ENCODE measurements at places on chromosomes 12 and 14.

DNA sequence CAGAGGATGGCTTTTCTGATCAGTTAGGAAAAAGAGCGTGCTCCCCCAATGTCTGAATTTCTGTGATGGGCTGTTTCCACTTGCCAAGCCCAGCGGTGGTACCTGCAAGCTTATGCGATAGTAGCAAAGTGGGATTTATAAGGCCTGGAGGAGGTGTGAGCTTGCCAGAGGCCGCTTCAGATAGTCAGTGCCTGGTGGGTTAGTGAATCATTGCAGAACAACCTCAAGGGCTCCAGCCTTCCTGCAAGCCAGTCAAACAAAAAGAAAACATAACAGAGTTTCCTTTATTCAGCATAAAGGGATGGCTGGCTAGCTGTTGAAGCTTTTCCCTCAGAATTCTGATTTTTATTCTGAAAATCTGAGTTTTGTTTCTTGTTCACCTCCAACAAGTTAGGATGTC is 7.6 kb upstream of the BMP4 start:
- no peak for DNase-seq

DNA sequence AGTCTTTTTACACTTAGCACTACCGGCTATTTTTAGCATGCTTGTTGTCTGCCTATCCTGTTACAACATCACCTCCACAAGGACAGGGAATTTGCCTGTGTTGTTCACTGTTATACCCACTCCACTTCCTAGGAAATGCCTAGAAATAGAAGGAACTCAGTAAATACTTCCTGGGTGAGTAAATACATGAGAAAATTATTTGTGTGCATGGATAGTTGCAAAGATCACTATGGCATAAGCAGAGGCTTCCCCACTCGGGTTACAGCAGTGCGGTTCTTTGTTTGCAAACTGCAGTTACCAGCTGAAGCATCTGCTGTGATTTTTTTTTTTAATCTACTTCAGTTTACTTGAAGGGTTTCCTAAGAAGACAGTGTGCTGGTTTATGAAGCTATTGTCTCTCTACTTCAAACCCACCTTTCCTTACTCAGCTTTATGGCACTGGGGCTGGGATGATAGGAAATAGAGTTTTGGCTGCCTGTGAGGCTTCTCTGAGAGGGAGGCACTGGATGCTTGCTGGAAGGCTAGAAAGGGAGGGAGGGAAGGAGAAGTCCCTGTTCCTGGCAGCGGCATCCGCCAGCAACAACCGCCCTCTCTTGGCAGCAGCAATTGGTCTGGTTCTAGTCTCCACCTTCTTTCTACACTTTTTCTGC is 29.0 kb downstream of the PDE6H start:
- DNase-seq = no peak

GRCh38 chr14:105020815-105021655 is at the start of gene CDCA4:
CDCA4 (minus strand) TSS chr14:105021083; CDS start chr14:105011929, 9,154 bp downstream.
- DNase-seq = no peak

DNA sequence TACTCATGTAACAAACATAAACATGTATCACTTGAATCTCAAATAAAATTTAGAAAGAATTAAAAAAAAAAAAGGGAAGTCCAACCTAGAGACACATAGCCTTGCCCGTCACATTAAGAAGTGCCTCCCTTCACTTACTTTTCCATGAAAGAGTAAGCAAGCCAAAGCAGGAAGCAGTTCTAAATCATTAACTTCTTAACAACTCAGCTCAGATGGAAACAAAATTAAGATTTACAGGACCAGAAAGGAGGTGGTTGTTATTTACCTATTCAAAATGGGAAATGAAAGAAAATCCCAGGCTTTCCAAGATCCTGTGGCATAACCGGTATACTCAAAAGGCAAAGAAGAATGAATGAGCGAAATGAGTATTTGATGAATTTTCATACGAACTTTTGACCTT is 258.6 kb upstream of the DCN start:
- no peak for DNase-seq

GRCh38 chr12:92218394-92219077 is 72.9 kb upstream of the BTG1 start:
- no peak for DNase-seq

DNA sequence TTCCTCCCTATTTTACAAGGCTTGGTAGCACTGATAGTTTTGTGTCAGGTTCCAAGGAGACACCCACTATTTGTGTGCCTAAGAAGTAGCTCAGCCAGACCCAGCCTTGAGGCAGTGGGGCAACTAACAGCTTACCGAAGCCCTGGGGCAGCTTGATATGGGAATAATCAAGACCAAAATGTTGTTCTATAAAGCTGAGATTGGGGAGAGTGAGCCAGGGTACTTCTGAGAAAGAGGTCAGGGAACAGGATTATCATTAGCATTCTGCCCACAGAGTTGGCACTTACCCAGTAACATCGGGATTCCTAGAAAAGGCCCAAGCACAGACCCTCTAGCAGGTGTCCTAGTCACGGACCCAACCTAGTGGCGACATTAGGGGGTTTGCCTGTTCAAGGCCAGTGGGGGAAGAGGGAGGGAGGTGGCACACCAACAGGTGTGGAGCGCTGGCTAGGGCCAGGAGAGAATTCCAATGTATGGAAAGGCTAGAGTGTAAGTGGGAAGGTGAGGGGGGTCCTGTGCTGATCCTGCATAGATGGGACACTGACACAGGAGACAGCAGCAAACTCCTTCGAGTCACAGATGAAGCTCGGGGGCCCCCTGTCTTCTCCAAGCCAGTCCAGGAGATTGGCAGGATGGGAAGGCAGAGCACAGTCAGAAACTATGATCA is 4.9 kb downstream of the PPP1R3E start:
- no peak for DNase-seq

- DNase-seq = no peak
Observed at GRCh38 chr12:94170690-94171594, 22.6 kb downstream of the PLXNC1 start.

DNA sequence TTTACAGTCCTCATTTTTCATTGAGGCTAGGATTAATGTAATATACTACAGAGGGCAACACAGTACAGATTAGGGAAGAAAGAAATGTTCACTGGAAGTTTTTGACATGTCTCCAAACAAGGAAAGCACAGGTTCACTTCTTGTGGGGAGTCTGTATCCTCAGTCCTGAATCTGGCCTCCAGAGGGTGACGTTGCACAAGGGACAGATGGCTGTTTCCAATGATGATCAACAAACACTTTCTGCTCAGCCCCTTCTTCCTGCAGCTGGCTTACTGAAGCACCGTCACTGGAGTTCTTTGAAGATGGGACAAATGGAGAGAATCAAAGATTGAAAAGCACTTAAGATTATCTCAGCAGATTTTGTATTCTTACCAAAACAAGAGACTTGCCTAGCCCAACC is 123.3 kb upstream of the OR4E1 start:
- no peak for DNase-seq

DNA sequence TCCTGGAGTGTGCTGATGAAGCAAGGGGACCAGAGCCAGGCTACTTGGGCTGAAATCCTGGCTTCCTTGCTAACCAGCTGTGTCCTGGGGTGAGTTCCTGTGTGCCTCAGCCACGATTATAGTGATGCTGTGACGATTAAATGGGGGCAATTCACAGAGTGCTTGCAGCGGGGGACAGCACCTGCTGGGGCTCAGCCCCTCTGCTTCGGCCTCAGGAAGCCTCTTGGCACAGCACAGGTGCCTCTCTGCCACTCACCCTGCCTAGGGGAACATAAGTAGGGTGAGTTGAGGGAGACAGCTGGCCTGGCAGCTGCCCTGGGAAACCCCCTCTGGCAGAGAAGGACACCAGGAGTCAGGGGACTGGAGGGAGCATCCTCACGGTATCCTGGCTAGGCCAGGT is 9.4 kb downstream of the KRT80 start:
- no peak for DNase-seq

- peak; percentile 28 for DNase-seq
Observed at GRCh38 chr12:53220694-53221202, 11.3 kb downstream of the RARG start.

GRCh38 chr12:51890133-51890464 is 2.2 kb downstream of the ANKRD33 start:
- DNase-seq = no peak

DNA sequence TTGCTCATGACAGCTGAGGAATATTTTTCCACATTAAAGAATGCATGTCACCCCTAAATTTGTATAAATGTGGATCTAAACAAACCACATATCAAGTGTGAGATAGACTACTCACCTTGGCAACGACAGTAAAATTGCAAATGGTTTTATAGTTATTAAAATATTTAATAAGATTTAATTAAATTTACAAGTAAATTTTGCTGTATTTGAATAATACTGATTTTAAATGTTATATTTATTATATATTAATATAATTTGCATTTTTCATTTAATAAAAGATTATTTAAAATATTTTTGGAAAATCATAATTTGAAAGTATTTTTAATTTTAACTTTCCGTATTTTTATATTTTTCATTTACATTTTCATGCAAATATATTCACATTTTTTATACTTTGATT is 53.4 kb downstream of the SERPINA3 start:
- DNase-seq = no peak

DNA sequence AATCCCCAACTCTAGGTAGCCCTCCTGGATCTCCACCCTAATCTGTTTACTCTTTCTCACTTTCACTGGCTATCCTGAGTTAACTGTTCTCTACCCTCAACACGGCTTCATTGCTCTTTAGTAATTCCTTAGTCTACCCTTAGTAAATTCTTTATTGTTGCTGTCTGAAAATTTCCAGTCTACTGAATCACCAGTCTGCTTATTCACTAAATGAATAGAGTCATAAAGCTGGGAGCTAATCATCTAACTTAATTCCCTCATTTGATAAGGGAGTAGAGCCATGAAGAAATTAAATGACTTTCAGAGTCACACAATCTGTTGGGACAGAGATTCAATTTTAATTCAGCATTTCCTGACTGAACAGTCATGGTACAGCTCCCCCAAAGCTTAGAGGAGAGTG is 36.5 kb downstream of the YEATS4 start:
- no peak for DNase-seq

- DNase-seq = no peak
Observed at GRCh38 chr14:80475074-80475473, 263.8 kb upstream of the DIO2 start.

GRCh38 chr14:31990926-31991572 is 86.1 kb upstream of the ARHGAP5 start:
- no peak for DNase-seq

- DNase-seq = no peak
Observed at GRCh38 chr12:54954228-54954627, 30.3 kb downstream of the TESPA1 start.

DNA sequence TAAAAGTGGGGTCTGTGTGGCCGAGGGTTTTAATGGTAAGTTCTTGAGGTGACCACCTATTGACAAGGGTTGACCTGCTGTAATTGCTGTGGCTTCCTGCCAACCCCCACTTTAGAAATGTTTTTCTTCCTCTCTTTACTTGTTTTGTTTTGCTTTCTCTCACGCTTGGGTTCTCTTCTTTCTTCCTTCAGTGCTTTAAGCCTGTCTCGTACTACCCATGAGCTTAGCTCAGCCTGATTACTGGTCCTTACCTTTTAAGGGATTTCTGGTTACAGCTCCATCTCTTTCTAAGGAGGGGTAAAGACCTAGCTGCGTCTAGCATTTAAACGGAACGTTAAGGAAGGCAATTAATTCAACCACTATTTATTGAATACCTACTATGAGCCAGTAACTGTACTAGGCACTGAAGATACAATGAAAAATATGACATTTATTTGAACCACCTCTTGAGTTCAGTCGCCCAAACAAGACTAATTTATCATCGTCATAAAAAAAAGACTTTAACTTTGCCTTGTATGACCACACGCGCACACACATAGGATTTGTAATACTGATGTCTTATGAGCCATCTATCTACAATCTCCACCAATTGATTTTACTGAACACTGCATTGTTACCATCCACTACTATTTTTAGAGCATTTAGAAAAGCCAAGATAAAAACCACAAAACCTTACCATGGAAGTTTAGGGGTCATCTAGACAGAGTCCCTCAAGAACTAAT is 888 bp upstream of the PPP1R12A start:
- no peak for DNase-seq

DNA sequence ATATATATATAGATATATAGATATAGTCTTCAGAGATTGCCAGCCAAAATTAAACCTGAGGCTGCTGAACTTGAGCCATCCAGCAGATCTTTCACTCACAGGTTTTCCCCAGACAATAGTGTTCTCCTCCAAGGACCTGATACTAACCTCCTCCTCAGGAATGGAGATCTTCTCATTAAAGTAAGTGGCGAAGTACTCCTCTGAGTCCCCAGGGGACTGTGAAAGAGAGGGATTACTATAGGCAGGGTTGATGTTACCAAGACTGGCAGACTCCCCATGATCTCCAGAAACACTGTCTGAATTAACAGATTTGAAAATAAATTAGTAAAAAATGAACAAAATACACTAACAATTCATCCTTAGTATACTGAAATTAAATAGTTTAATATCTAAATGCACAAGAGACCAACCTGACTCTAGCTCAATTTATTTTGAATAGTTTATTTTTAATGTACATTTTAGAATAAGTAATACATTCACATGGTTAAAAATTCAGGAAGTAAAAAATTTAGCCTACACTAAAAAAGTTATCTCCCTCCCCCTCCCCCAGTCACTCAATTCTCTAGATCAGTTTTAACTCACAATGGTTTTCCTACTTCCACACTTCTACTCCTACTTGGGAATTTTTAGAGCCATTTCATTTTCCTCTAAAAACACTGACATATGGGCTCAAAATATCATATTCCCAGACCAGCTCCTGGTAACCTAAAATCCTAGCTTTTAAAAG is 17.7 kb downstream of the SLC11A2 start:
- DNase-seq = no peak

- DNase-seq = no peak
Observed at GRCh38 chr12:59370933-59371332, 224.9 kb upstream of the SLC16A7 start.

GRCh38 chr12:75481013-75481705 is 604 bp downstream of the GLIPR1 start:
- DNase-seq = no peak

DNA sequence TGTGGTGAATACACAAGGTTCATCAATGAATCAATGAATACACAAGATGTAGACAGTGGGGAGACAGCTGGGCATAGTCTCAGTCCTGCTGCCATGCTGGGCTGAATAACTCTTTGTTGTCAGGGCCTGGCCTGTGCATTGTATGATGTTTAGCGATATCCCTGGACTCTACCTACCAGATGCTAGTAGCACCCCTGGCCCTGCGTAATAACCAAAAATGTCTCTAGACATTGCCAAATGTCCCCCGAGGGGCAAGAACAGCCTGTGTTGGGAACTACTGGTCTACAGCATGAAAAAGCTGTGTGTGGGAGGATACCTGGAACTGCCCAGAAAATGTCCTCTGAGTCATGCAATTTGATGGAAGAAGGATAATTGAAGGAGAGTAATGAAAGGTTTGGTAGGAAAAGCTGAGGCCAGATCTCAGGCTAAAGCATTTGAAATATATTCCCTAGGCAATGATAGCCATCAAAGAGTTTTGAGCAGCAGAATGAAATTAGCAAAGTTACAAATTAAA is 128.2 kb downstream of the TMEM30B start:
- DNase-seq = no peak

DNA sequence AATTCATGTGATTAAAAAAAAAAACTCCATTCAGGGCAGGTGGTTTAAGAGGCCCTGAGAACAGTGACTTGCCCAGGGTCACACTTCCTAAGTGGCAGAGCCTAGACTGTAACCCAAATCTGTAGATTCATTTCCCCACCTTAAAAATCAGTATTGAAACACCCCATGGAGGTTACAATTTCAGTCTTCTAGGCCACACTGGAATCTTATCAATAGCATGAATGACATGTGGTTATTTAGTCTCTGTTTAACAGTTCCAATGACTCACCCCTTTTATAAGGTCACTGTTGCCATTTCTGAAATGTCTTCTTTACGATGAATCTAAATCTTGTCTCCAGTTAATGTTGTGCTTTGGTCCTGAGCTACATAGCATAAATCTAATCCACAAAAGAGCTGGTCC is 262.3 kb upstream of the GRIP1 start:
- DNase-seq = no peak

- no peak for DNase-seq
Observed at GRCh38 chr14:61575126-61575525, 120.2 kb upstream of the HIF1A start.
